ENCODE measurements at places on chromosomes 5 and 9.
A peak's percentile ranks its signal among the peaks of the same experiment; 100 is the strongest.

DNA sequence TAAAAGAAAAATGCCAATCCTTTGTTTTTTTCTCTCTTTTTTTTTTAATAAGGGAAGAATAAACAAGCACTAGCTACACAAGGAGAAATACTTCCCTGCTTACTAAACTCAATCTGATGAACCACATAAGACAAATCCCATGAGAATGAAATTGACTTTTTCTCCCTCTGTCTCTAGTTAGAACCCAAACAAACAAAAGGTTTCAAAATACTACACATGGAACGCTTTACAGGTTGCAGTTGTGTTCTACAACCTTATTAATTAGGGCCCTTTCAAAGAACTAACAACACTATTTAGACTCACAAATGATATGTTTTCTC is 124.5 kb downstream of the PDE4D start:
- DNase-seq: peak; percentile 1

GRCh38 chr5:67193439-67193807 is 3.2 kb downstream of the CD180 start:
- peak; percentile 39 for DNase-seq

DNA sequence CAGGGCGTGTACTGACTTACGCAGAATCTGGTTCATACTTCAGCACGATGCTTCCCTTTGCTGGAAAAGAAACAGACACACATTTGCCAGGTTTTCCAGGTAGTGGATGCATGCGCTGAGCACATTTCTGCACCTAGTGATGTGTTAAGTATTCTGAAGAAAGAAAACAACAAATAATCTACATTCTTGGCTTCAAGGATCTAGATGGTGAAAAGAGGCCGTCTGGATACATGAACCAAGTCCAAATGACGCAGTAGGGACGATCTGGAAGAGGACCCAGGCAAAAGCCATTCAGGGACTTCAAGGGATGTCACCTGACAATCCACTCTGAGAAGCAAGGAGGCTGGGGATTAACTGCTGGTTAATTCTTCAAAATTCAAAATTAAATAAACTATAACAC is 30.4 kb downstream of the NSUN2 start:
- no peak for DNase-seq

- no peak for DNase-seq
Observed at GRCh38 chr5:52710310-52710971, 77.3 kb upstream of the ITGA1 start.

DNA sequence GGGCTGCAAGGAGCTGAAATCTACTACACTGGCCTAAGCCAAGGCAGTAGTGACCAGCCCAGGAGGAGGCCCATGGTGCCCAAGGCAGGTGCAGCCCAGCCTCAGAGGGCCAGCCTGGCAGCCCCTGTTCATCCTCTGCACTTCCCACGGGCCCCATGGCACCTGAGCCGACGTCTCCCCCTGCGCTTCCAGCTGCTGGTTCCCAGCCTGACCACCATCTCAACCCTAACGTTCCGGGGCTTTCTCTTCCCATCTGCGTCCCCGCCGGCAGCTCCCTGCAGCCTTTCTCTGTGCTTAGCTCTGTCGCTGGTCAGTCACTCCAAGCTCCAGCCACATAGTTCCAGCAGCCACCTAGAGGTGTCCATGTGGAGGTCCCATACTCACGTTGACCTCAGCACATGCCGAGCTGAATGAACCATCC is 105.5 kb upstream of the LMX1B start:
- no peak for DNase-seq

Measured in NAMALWA (cell line).